ENCODE measurements at places on chromosomes 2 and 18.
A peak's percentile ranks its signal among the peaks of the same experiment; 100 is the strongest.

DNA sequence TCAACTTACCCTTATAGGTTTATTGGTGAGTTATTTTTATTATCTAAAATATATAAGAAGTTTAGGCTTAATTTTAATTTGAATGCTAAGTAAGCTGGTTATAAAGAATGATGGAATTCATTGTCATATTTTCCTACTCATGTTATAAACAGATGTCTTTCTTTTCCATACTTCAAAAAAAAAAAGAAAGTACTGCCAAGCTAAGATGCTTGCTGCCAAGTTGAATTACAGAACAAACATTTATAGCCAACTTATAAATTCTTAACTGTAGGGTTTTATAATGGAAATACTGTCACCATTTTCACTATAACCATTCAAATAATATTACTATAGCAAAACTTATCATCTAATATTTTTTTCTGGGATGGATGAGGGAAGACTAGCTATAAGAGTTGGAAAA, 676.0 kb downstream of the NRXN1 start:
- DNase-seq, result no peak

DNA sequence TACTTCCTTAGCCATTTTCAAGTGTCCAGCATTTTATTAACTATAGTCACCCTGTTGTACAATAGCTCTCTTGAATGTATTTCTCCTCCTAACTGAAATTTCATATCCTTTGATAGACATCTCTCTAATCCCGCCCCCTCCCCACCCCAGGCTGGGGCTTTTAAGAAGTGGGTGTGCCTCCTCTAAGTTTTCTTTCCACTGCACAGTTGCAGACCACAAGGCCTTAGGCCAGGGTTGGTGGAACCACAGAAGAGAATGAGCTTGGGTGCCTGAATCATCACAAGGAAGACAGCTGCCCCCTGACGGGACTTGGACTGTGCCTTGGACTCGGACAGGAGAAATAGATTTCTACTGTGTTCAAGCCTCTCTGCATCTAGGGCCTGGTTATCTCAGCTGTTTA, 193.4 kb downstream of the HAUS1 start:
- peak; percentile 59 for DNase-seq

- no peak for DNase-seq
Observed at GRCh38 chr2:239533569-239534316, 132.9 kb upstream of the HDAC4 start.

- DNase-seq, result no peak
Observed at GRCh38 chr18:57585855-57586250, 649 bp downstream of the FECH start.

GRCh38 chr2:64228918-64229317, 84.7 kb upstream of the PELI1 start:
- DNase-seq, result no peak

GRCh38 chr18:37452015-37452414, 113.6 kb downstream of the CELF4 start:
- DNase-seq, result no peak

- DNase-seq, result no peak
Observed at GRCh38 chr2:75545387-75545786, 15.4 kb downstream of the EVA1A start.

DNA sequence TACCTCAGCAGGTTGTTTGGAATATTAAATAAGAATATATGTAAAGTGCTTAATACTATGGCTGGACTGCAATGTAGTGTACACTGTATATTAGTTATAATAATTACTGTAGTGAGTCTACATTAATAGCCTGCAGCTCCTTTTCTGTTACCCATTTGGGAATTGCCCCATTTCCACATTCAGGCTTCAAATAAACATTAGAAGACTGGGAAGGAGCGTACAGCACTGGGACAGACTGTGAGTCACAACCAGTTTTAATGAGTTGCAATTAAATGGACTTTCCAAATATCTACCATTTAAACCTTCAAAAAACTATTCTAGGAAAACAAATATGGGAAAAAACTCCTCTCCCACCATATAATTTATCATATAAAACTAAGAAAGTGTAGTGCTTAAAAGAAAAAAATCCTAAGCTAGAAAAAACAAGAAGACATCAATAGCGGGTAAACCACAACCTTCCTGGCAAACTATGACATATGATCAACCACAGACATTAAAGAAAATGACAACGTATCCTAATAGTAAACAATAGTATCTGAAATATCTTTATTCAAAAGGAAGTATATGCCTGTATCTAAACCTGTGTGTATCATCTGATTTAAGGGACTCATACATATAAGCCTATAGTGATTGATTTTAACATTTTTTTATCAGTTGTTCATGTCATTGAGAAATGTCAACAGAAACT, 86.1 kb downstream of the TRIP12 start:
- no peak for DNase-seq

DNA sequence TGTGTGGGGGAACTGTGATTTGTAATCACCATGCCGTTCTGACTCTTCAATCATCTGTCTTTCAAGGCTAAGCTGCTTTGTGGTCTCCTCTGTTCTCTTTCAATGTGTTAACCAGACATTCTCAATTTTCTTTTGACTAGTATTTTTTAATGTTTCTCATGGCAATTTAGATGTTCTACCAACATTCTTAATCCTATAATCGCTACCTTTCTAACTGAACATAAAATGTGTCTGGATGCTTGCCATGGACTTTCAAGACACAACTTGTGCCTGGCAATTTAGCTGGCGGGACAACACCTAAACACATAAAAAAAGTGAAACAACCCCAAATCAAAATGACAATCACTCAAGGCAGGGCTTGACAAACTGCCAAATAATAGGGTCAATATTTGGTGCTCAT, 135.0 kb upstream of the ACKR3 start:
- no peak for DNase-seq

DNA sequence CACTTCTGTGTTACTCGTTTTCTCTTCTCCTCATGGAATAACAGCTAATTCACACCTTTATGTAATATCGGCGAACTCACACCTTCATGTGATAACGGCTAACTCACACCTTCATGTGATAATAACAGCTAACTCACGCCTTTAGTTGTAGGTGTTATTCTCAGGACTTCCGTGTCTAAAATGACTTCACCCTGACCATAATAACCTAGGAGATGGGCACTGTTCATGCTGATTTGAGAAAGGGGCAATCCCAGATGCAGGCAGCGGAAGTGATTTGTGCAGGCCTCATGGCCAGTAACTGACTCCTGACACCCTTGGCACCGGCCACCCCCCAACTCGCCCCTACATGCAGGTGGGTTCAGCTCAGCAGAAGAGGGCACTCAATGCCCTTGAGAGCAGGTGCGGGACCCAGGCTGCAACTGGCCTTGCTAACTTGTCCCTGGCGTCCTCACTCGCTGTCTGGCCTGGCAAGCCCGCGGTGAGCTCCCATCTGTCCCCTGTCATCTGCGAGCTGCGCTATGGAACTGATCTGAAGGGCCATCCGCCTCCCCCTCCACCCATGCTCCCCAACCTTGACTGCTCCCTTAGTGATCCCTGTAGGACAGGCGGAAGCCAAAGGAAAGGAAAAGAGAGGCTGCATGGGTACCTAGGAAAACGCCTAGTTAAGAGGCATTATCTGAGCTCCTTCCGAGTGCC, 42.6 kb upstream of the MTCL1 start:
- no peak for DNase-seq

DNA sequence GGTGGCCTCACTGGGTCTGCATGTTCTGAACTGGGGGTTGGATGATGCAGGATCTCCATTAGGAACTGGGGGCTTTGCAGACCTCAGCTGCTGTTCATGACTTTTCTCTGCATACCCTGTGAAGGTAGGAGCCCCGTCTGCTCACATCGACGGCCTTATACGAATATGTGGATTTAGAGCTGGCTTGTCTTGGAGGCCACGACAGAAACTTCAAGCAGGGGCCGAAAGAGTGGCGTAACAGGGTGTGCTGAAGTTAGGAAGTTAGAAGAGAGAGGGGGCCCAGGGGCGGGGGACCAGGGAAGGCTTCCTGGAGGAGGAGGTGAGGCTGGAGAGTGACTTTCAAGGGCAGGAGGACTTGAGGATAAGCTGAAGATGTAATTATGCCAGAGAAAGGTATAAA, 144.9 kb downstream of the TSN start:
- no peak for DNase-seq

Measured in PC-9 (cell line).